ENCODE measurements at places on chromosomes 13 and 19.
A peak's percentile ranks its signal among the peaks of the same experiment; 100 is the strongest.

DNA sequence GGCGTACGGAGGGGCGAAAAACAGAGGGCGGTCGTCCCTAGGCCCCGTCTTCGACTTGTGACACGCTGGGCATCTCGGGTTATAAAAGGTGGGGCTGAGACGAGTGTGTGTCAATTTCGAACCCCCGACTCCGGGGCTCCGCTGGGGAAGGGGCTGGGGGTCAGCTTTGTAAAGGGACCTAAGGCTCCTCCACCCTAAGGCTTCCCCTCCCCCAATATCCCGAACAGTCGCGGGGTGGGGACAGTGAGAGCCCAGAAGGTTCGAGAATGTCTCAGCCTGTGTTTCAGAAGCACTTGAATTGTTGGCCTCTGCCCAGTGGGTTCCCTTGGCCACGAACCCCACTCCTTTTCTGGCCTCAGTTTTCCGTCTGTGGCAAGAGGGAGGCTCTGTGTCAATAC, 450 bp downstream of the SELENOW start:
- peak; percentile 50 for DNase-seq

DNA sequence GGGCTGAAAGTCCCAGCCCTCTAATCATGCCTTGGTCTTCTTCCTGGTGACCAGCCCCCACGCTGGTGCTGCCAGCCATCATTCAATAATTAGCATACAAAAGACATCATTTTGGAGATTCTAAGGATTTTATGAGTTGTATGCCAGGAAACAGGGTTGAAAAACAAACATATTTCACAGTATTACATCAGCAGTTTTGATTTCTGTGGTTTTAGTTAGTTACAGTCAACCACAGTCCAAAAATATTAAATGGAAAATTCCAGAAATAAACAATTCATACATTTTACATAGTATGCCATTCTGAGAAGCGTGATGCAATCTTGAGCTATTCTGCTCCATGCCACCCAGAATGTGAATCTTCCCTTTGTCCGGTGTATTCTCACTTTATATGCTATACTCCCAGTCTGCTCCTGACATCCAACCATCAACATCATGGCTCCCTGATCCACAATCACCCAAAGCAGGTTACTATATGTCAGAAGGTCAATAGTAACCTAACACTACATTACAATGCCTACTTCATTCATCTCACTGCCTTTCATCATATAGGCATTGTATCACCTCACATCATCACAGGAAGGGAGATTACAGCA, 49.2 kb downstream of the STOML3 start:
- no peak for DNase-seq

DNA sequence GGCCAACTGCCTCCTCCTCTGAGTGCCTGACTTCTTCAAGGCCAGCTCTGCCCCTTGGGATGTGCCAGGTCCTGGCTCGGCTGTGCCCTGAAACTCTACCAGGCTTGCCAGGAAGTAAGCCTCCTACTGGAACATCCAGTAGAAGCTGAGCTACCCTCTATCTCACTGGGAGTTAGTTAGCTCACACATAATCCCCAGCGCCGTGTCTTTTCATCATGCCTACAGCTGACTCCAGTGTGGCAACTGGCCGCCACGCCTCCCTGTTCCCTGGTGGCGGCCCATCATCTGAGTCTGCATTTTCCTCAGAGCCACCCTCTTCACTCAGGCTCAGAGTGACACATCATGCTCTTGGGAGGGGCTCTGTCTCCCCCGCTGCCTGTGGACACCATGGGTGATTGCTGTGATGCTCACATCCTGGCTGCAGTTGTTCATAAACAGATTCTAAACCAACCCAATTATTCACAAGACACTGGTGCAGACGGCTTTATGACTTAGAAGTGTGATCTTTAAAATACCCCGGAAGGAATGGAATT, 131.9 kb upstream of the IRS2 start:
- no peak for DNase-seq

GRCh38 chr13:43720780-43721397, 65.9 kb downstream of the ENOX1 start:
- DNase-seq: no peak

DNA sequence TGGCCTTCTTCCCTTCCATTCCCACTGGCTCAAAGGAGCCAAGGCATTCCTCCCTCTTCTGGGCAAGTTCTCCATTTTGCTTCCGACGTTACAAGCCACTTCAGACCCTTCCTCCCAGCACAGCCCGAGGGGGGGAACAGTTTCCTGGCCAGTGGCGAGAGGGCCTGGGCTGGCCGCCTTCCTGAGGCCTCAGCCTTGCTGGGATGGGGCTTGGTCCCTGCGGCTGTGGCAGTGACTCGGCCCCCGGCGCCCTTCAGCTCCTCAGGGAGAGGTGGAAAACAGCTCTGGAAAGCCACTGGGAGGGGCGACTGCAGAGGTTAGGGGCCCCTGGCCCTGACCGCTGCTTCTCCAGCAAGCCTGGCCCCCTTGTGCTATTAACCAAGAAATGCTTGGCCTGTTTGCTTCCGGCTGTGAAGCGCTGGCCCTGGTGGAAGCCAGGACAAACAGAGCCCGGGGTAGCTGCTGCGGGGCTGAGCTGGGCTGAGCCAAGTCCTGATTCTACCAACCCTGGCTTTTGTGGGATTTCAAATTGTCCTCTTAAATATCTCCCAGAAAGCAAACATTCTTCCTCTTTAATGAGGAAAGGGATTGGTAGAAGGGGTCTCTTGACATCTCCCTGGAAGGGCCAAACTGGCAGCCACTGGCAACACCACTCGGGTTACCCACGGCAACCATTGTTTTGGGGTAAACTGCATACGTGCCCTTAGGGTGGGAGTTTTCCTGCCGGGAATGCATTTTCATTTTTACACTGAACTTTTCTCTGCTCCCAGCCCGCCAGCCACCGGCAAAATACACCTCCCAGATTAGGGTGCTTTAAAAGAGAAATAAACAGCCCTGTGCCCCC, 38.7 kb downstream of the C13orf46 start:
- peak; percentile 50 for DNase-seq

DNA sequence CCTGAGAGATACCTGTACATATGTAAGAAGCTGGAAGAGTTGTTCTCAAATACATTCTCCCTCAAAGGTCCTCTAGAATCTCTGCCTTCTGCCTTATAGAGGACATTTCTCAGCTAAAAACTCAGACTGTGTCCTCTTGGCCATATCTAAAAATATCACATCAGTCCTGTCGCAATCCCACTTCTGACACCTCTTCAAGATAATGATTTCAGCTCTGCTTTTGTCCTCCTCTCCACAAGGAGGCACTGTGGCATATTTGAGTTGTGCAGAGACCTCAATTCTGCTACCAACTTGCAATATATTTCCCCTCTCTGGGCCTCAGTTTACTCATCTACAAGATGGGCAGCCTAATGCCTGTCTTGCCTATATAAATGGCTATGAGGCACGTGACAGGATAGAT, 16.6 kb downstream of the ADAMTS10 start:
- DNase-seq: no peak

GRCh38 chr13:100044936-100045335, 44.0 kb upstream of the PCCA start:
- no peak for DNase-seq

DNA sequence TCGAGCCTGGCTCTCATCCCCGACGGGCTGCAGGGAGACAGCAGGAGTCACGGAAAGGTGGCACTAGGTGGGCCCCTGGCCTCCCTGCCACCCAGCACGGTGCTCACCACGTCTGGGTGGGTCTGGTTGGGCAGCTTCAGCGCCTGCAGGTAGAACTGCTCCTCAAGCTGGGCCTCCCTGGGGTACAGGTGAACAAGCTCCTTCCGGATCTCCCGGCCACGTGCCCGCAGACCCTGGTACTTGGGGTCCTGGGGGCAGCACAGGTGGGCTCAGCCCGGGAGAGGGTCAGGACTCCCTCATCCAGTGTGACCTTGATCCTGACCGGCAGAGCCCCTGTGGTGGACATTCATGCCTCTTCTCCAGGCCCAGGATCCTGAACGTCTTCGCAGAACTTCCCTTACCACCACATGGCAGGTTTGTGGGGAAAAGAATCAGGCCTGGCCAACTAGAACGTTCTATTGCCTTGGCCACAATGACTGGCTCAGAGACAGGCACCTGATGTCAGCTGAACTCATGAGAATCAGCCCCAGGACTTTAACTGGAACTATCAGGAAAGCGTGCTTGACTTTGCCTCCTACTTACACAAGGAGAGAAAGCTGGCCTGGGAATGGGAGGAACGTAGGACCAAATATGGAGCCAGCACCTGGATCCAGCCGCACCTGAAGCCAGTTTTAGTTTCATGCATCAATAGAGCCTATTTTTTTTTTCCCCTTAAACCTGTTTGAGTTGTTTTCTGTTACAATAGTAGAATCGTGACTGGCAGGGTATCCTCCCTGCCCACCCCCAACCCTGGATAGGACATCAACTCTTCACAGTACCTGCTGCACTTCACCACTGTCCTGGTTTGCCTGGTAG, 8.9 kb downstream of the SARS2 start:
- no peak for DNase-seq

- DNase-seq: no peak
Observed at GRCh38 chr13:40506592-40507446, 159.6 kb downstream of the FOXO1 start.

- DNase-seq: no peak
Observed at GRCh38 chr13:49444524-49445395, 686 bp downstream of the SETDB2 start.

DNA sequence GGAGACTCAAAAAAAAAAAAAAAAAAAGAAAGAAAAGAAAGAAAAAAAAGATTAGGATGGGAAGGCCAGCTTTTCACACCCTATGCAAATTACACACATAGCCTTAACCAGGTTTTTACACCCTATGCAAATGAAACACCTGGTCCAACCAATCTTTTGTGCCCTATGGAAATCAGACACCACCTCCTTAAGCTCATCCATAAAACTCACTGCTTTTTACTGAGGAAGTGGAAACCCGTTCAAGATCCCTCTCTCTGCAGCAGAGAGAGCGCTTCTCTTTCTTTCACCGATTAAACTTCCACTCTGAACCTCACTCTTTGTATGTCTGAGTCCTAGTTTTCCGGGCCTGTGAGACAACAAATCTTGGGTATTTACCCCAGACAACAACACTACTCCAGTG, 25.3 kb upstream of the HOMER3 start:
- DNase-seq: no peak

GRCh38 chr19:52590728-52591127, 20.6 kb downstream of the ZNF701 start:
- no peak for DNase-seq

DNA sequence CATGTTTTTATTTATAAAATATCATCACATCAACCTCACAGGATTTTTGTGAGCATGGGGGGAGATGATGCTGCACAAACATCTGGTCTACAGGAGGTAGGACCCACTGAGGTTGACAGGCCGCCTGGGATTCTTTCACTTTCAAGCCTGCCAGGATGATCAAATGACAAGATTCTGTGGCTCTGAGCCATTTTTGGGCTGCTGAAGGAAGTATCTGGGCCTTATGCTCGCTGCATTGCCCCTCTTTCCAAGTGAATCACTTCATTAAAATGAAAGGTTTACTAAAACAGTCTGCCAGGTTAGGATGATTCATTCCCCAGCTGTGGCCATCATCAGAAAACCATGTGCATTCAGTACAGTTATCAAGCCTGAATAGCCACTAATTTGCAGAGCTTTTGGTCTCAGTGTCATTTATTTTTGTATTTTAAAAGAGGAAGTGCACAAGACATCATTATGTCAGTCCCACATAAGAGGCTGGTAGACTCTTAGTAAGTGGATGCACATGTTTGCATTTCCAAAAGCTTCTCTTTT, 34.4 kb downstream of the STARD13 start:
- no peak for DNase-seq

- DNase-seq: no peak
Observed at GRCh38 chr13:22121146-22121739, 450.4 kb downstream of the FGF9 start.

GRCh38 chr13:104773775-104774174, 1707.6 kb upstream of the SLC10A2 start:
- DNase-seq: no peak

DNA sequence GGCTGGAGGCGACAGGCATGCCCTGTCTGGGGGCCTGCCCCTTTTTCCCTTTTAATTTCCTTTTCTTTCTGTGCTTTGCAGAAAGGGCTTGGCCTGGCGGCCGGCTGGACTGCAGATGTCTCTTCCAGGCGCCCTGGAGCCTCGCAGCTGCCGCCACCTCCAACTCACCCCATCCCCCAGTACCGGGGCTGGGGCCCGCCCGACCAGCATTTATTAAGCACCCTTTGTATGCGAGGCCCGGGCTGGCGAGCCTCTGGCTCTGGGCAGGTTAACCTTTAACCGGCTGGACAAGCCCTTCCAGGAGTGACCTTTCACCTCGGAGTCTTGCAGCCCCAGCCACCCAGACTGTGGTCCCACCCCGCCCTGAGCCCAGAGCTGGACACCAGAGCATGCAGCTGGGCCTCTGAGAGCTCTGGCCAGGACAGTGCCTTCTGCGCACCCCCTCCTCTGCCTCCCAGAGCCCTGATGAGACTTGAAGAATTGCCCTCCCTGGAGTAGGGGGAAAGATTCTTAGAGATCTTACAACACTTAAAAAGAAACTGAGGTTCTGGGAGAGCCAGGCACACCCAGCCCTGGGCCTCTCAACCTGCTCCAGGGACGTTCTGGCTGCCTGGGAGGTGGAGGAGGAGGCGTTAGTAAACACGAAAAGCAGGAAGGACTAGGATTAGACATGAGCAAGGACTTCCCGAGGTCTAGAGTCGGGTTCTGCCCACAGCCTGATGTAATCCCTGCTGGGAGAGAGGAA, 1.1 kb upstream of the NR2F6 start:
- DNase-seq: no peak

GRCh38 chr19:38485541-38486285, 52.2 kb downstream of the RYR1 start:
- DNase-seq: no peak

DNA sequence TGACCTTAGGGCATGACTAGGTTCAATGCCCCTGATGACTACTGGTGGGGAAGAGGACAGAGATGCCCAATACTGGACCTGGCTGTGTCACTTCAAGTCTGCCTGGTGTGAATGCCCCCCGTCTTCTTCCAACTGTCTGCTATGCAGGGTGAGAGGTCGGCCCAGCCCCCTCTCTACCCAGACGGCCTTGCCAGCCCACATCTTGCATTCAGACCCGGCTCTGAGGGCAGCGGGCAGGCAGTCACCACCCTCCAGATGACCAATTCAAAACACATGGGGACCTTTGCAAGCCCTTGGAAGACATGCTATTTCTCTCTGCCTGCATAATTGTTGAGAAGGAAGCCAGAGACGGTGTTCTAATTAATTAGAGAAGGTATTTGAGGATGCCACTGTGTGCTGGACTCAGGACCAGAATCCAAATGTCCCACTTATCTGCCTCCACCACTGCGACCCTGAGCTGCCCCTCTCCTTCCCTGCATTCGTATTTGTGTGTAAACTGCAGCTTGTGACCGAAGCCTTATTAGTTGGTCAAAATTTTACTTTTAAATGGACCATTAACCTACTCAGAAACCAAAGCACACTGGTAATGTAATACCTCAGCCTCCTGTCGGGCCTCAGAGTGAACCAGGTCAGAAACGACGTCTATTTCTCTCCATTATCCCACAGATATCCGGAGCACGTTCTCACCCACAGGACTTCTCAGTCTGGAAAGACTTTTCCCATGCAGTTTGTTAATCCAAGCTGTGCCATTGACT, 407.0 kb downstream of the ZNF536 start:
- DNase-seq: no peak

- DNase-seq: no peak
Observed at GRCh38 chr13:111460548-111461444, 140.4 kb downstream of the TEX29 start.

- no peak for DNase-seq
Observed at GRCh38 chr19:55433292-55433691, 9.8 kb downstream of the SHISA7 start.

- no peak for DNase-seq
Observed at GRCh38 chr13:79379274-79379673, 26.8 kb downstream of the RBM26 start.

GRCh38 chr13:35342440-35342839, 134.0 kb downstream of the MAB21L1 start:
- no peak for DNase-seq

- no peak for DNase-seq
Observed at GRCh38 chr19:43997631-43998290, 5.0 kb upstream of the ZNF230 start.
